PC-3 (cell line): ENCODE measurements at places on chromosomes 7 and 10. TPM values are rescaled to one million over a fixed set of nuclear protein-coding genes. Genes with fewer than 3 reads are reported as not detected.

GRCh38 chr7:12137283-12137682 is 73.8 kb upstream of the TMEM106B start:
- peak; percentile 37 for DNase-seq

DNA sequence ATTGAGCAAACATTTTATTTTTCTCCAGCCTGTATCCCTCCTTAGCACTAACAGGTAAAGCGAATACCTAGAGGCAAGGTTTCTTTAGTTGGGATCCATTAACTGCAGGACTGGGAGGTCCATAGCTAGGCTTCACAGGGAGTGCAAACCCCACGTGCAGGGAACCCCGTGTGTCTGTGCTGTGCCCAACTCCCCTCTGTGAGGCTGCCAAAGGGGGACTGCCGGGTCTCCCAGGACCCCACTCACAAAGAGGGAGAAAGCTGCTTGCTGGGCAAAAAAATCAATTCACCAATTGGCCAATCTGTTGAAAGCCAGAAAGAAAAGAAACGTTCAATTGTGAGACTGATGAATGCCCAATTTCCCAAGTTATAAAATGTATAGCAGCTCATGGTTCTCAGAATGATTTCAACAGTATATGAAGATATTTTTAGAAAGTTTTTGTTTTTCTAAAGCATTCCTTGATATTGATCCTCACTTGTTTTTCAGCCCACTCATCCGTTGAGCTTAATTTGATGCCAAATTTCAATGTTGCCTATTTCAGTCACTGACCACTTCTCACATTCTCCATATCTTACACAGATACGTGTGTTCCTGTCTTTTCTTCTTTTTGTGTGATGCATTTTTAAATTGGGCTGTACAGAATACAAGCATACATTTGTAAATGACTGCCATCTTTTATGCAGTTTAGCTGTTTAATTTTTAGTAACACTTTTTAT is 202.7 kb upstream of the PRSS58 start:
- DNase-seq = no peak

DNA sequence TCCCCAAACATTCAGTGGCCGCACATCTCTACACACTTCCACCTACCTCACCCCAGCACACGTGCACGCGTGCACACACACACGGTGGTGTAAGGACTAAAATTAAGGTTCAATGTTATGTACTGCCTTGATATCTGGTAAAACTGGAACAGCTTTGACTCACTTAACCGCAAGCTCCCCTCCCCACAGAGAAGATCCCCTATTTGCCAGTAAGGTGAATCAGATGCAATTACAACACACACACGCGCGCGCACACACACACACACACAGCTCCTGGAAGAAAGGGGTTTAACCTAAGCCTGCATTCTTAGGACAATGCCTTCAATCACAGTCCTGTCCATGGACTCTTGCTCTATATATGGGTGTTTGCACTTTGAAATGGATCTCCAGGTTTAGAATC is 25.5 kb upstream of the VPS41 start:
- peak; percentile 44 for DNase-seq

GRCh38 chr7:41114131-41114530 is 588.8 kb downstream of the INHBA start:
- DNase-seq = peak; percentile 56

DNA sequence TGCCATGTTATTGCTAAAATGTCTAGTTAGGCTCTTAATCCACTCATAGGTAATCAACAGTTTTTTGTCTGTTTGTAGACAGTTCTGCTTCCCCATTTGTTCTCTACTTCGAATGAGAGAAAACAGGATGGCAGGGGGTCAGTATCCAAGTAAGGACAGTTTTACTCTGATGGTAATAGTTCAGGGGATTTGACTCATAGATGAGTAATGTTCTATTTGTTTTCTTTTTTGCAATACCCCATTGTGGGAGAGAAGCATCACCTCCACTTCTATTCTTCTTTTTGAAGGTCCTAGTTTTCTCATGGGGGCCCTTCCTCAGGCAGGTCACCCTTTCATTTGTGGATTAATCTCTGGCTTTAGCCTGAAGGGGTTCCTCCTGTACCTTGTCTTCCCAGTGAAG is 13.9 kb downstream of the PCLO start:
- peak; percentile 71 for DNase-seq

DNA sequence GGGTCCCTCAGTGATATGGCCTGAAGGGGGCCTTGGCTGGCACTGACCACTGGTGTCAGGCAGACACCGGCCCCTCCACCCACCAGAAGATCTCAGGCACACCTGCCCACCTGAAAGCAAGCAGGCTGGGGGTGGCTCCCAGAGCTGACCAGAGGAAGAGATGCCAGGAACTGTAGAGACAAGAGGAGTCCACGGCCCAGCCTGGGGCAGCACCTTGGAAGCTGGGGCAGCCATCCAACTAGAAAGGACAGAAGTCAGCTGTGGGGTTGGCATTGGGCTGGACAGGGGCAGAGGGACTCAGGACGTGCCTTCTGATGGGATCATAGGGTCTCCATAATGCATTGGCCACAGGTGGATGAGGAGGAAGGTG is 144.3 kb downstream of the ZNF248 start:
- no peak for DNase-seq

DNA sequence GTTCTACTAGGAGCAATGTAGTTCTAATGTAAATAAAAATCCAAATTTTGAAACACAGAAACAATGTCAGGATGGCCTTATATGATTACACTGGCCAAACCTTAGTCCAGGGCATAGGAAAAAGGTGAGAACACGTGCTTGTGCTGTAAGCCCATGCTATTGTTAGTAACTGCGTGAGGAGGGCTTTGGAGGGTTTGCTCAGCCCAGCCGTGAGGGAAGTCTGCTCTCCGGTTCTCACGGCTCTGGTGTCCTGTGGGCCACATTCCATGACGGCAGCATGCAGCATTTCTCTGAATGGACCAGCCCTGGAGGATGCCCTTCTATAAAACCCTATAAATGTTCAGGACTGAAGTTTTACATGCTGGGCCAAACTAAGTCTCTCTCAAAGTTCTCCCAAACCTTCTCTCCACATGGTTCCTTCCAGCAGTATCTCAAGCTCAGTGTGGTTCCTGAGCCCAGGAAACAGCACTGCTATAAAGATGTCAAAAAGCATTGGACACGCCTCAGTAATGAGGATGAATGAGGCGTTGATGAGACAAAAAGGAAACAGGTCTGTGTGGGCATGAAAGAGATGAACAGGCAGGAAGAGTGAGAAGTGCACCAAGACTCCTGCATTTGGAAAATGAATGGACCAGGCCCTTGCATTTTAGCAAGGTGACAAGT is 174.8 kb upstream of the CDCA7L start:
- DNase-seq = no peak

DNA sequence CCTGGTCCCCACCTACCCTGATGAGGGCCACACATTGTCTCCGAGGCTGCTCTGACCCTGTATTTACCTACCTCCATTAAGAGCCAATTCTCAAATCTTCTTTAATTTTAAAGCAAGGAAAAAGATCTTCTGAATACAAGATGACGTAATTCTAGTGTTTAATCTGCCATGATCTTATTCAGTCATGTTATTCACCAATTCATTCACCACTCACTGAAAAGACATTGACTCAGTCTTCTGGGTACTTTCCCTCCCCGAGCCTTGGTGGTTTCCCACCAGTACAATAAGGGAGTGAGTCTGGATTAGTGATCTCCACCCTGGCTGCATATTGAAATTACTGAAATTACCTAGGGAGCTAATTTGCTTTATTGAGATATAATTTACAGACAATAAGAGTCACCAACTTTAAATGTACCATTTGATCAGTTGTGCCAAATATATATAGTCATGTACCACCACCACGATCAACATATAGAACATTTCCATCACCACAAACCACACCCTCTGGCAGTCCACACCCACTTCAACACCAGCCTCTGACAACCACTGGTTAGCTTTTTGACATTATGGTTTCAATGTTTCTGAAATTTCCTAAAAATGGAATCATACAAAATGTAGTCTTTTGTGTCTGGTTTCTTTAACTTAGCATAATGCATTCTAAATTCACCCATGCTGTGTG is 117.5 kb upstream of the UNC5B start:
- peak; percentile 4 for DNase-seq

DNA sequence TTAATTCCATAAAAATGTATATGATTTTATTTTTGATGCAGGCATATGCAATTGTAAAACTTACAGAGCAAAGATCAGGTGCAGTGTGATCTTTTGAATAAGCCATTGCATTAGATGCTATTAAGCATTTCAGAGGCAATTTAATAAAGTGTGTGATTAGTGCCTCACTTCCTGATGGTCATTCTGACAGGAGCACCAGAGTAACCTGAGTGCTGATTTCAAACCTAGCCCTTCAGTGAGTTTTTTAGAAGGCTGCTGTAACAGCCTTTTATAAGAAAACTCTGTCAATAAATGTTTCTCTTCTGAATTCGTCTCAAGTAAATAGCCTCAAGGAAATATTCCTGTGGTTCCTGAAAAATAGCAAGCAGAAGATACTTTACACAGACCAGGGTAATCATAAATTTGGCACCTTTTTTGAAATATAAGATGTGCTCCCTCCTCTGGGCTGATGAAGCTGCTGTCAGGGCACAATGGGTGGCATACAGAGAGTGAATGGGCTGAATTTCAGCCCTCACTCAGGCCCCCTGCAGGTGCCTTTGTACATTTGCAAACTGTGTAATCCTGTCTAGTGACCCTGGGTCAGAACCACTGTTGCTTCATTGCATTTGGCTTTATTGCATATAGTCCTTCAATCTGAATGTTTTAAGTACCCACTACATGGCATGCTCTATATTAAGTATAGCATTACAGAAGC is 193.7 kb upstream of the CSTF2T start:
- peak; percentile 85 for DNase-seq

GRCh38 chr7:38873433-38873832 is 35.6 kb downstream of the VPS41 start:
- DNase-seq = no peak

DNA sequence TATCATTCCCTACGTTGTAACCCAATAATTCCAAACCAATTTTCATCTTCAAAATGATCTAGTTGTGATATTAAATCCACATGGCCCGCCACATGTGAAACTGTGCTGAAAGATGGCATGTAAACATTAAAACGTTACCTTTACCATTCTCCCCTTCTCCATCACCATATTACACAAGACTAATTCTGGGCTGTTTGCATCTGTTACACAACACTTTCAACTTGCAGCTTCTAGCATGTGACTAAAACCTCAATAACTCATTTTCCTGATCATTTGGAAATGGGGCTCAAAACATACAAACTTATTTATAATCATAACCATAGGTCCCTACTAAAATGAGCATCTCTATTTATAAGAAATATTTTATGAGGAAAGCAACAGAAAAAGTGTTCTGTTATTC is 4.7 kb downstream of the MTERF1 start:
- no peak for DNase-seq

DNA sequence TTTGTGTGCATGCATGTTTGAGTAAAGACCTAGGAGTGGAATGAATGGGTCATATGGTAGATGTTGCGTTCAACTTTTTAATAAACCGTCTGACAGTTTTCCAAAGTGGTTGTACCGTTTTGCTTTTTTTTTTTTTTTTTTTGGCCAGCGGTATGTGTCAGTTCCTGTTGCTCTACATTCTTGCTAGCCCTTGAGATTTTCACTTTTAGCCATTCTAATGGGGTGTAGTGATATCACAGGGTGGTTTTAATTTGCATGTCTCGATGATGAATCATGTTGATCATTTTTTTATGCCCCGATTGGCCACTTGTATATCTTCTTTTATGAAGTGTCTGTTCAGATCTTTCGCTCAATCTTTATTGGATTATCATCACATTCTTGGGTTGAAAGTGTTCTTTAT is 320.7 kb downstream of the CAMK1D start:
- DNase-seq = no peak

DNA sequence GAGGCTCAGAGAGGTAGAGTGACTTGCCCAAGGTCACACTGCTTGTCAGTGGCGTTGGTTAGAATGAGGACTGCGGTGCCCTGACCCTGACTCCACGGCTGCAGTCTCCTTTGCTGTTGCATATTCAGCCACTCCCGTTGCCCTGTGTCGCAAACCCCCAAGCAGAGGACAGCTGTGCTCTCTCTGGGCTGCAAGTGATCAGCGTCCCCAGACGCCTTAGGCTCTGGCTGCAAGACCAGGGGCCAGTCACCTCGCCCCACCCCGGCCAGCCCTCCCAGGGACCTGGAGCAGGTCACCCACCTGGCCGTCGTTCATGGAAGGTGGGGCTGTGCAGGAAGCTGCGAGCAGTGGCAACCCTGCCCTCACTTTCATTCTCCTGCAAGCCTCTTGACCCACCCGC is 51.7 kb upstream of the NANOS1 start:
- no peak for DNase-seq

GRCh38 chr7:70574314-70574834 is 557.6 kb upstream of the GALNT17 start:
- DNase-seq = no peak

DNA sequence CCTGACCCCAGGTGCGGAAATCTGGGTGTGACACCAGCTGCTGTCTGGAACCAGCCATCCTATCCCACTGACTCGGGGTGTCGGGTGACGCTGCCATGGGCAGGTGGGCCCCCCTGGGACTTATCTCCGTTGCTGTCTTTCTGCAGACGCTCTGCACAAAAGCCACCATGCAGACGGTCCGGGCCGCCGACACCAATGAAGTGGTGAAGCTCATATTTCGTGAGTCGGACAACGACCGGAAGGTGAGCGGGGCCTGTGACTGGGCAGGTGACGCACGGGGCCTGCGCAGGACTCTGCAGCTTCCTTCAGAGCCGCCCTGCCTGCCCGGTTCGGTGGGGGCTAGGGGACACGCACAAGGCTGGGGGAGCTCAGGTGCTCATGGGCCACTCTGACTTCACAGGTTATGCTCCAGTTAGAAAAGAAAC is 36.6 kb downstream of the NKX6-2 start:
- DNase-seq = no peak

DNA sequence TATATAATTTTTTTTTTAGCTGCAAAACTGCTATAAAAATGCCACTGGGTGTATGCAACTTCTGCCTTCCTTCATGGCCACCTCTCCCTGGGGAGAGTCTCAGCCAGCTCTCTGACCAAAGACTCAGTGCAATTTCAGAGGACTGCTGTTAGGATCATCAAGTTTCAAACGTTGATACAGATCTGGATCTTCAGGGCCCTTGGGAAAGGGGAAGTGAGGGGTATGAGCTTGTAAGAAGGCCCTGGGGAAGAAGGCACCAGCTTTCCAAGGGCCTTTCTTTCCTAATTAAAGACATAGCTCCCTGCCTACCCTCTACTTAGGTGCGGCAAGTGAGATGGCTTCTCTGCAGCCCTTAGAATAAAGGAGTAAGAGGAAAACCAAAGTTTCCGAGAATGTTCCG is 130.4 kb downstream of the CUL2 start:
- DNase-seq = no peak

GRCh38 chr7:27079234-27079975 is 16.4 kb downstream of the HOXA1 start:
- DNase-seq = peak; percentile 72

- peak; percentile 66 for DNase-seq
These were observed 5.2 kb upstream of the HTR7 start for GRCh38 chr10:90862908-90863514.

PRDX3 gene
- total RNA-seq = 125 and 153 TPM in 2 replicates

PDAP1 gene
- total RNA-seq = 58.6 and 84.7 TPM in 2 replicates

VWC2 gene
- not detected in 2 replicates for total RNA-seq

TAS2R60 gene
- not detected in 2 replicates for total RNA-seq

MKI67 gene
- total RNA-seq = 66.0 and 84.9 TPM in 2 replicates
